Endothelial cell (in vitro differentiated cells): ENCODE measurements at places on chromosomes 4 and X. TPM values are rescaled to one million over a fixed set of nuclear protein-coding genes. Genes with fewer than 3 reads are reported as not detected.

Gene GPR173
- total RNA-seq = 9.4 TPM

Gene REELD1
- 0.26 TPM for total RNA-seq

Gene TMLHE
- 11.6 TPM for total RNA-seq

Gene GC
- 0.23 TPM for total RNA-seq

Gene CCDC149
- 4.0 TPM for total RNA-seq

Gene SOWAHB
- 5.0 TPM for total RNA-seq

- no peak for DNase-seq
Observed at GRCh38 chr4:6811165-6811564, 28.6 kb downstream of the KIAA0232 start.

DNA sequence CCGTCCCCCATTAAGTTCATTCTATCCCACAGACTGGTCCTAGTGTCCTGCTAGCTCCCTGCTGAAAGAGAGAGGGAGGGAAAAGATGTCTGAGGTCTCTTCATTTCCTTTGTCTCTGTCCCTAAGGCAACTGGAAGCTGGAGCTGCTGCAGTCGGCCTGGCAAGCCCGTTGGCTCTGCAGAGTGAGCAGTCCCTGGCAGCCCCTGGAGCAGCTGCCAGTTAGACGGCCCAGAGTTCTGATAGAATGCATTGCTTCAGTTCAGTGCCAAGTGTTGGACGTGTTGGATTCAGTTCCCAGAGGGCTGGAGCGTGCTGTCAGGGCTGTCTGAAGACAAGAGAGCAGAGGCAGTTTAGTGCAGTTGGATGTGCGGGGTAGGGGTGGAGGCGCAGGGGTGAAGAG is 975 bp downstream of the KCNE5 start:
- DNase-seq = no peak

DNA sequence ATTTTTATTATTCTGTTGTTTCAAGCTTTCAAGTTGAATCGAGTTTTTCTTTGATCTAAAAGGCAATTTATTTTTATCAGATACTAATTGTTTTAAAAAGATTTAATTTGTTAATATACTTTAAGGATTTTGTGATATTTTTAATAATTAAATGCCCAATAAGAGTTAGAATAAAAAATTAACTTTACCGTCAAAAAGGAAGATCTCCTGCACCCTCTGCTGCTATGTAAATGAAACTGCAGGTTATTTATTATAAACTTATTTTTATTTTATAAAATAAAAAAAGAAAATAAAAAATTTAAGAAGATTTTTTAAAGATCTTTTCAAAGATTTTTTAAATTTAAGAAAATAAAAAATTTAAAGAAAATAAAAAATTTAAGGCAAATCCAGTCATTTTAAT is 166.1 kb downstream of the CCSER1 start:
- DNase-seq = no peak

Gene FAM47E
- total RNA-seq = 1.1 TPM

DNA sequence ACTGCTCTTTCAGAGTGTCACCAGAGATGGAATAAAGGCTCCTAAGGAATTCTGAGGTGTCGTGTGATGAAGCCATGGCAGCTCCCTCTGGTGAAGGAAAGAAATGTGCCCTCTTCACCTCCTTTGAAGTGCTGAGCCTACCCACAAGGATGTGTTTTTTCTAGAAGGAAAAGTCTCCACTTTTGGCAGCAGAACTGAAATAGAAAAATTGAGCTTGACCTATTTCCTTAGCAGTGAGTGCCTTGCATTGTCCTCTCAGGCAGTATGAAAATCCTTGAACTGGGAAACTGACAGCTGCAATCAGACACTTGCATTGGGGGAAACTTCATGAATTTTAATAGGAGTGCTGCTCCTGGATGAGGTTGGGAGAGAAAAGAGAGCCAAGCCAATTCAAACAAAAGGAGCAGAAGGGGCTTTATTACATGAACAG is 95.2 kb downstream of the DCLK2 start:
- DNase-seq = no peak

DNA sequence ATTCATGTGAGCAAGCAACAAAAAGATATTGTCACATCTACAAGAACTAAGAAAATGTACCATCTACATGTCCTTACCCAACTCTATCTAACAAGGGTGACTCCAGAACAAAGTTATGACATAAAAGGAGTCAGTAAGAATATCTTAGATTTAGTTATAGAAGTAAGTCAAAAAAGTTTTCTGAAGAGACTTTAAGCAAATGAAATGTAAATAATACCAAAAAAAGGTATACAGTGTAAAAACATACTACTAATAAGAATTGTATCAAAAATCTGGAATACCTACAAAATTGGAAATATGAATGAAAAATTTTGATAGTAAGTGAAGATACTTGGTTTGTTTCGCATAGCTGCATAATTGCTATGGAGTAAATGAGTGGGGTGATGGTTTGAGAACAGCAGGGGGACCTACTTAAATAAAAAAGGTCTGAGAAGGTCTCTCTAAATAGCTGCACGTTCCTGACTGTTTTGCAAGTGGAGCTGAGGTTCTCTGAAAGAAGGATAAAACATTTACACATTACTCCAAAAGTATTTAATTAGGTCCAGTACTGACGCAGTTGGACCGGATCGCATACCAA is 51.0 kb upstream of the ENPP6 start:
- DNase-seq = no peak

Gene FUNDC1
- total RNA-seq = 14.2 TPM

Gene HMGN5
- 5.1 TPM for total RNA-seq

- DNase-seq = no peak
Observed at GRCh38 chr4:53100501-53101190, 238.5 kb downstream of the RASL11B start.

GRCh38 chrX:48813644-48814043 is 11.8 kb downstream of the HDAC6 start:
- no peak for DNase-seq

DNA sequence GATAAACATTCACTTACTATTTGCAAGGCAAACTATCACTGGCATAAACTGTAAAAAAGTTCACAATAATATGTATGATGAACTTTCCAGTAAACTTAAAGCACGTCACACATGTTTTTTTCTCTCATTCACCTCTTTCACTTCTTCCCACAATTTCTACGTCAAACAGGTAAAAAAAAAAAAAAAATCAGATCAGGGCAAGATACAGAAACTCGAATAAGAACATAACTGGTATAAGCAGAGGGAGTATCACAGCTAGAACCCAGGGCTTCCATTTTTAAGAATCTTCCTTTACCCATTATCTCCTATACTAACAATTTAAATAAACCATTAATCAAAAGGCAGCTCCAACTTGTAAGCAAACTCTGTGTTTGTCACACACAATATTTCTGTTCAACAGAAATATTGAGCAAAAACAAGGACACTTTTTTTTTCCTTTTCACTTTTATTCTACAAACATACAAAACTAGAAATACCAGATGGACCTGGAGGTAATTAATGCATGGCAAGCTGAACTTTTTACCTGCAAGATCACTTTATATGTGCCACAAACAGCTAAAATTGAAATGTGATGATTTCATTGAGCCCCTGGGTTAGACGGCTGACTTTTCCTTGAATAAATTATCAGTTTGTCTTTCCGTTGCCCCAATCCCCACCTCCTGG is 47.5 kb upstream of the NSUN7 start:
- no peak for DNase-seq

DNA sequence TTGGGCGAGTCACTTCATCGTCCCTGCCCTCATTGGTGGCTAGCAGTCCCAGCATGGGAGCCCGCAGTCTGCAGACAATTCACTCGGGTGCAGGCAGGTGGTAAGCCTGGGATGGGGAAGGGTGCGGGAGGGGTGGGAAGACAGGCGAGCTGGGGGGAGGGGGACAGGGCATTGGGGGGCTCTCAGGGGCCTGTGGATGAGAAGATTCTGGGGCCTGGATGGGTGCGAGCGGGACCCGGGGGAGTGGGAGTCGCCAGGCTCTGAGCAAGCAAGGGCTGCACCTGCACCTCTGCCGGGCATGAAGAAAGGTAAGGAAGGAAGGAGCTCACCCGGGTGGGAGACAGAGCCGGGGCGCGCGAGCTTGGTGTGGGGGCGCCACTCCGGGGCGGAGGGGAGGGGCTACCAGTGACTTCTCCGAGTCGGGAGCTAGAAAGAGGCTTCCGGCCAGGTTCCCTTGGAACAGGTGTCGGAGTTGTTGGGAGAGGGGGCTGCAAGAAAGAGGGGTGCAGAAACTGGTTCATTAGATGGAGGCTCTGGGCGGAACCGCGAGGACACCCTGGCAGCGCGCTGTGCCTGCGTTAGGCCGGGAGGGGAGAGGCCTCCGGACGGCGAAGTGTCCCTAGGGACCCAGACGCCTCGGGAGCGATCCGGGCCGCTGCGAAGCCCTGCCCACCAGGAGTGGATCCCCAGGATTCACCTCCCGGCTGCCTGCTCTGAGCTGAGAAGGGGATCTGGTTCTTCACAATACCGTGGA is 103.4 kb upstream of the PDLIM3 start:
- no peak for DNase-seq

- no peak for DNase-seq
Observed at GRCh38 chrX:132015875-132016274, 7.2 kb upstream of the STK26 start.

Gene SPATA18
- 17.3 TPM for total RNA-seq

GRCh38 chr4:133096972-133097371 is 52.1 kb upstream of the PCDH10 start:
- no peak for DNase-seq

DNA sequence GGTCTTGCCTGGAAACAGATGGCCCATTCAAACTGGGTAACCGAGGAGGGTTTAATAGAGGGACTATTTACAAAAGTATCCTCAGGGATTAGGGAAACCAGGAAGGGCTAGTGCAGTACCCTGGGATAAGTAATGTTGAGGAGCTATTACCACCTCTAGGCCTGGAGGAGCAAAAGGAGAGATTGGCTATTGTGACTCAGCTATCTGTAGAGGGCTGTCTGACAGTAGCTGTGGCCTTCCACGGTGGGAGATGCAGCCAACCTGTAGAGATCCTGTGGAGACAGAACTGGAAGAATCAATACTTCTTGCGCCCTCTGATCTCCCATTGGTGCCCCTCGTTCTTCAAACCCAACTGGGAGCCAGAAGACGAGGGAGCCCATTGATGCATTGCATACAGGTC is 34.1 kb upstream of the RPS6KA3 start:
- DNase-seq = no peak

Gene ANKRD17
- total RNA-seq = 61.8 TPM

- no peak for DNase-seq
Observed at GRCh38 chr4:156710365-156711192, 261.0 kb downstream of the PDGFC start.

Gene AVPR2
- 0.77 TPM for total RNA-seq

DNA sequence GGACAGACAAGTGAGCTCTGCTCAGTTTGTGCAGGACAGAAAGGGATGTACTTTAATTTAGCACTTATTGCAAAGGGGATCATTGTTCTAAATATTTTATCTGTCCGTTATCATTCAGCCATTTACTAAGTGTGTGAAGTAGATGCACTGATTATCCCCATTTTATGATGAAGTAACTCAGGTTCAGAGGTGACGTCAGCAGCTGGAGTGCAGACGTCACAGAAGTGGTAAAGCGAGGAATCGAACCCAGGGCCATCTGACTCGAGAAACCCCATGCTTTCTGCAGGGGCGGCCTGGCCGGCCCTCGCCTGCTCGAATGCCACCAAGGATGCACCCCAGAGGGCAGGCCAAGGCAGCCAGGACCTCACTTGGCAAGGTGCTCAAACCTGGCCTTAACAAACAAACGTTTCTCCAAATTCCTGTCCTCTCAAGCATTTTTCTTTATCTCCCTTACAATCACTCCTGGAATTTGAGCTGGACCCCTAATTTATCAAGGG is 75.0 kb downstream of the DCTD start:
- DNase-seq = no peak

Gene DRD5
- total RNA-seq = not detected

DNA sequence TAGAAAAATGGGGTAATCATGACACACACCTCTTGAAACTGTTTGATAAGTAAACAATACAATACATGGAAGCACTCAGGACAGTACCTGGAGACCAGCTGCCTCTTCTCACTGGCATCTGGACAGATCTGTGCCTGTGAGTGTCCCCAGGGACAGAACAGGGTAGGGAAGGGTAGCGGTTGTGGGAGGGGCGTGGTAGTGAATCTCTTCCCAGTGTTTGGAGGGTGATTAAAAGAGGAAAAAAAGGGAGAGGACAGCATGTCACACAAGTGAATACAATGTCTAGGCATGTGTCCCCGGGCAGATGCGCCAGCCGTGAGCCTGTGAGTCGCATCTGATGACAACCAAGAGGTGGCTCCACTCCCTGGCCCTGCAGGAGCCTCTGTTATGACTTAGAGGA is 138.8 kb upstream of the MSX1 start:
- no peak for DNase-seq

DNA sequence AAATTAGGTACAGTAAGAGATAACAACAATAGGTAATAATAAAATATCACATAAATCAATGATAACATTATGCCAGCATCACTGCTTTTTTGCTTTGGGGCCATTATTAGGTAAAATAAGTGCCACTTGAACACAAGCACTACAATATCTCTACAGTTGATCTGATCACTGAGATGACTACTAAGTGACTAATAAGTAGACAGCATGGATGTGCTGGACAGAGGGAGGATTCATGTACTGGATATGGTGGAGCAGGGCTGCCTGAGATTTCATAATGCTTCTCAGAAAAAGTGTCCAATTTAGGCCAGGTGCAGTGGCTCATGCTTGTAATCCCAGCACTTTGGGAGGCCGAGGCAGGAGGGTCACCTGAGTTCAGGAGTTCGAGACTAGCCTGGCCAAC is 137.8 kb upstream of the IL1RAPL2 start:
- DNase-seq = no peak

DNA sequence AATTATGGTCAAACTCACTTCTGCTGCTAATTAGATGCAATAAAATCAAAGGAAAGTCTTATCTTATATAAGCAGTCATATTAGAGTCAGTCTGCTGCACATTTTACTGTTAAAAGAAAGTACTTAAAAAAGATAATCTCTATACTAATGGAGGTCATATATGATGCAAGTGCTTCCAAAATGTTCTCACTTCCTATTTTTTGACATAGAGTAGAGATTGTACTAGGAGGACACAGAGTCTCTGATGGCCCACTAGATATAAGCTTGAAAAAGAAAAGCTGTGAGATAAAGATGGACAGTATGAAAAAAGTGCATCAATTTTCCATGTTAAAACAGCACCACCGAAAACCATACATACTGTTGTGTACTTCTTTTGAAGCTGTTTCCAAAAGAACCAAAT is 196.9 kb downstream of the KLHL13 start:
- DNase-seq = no peak

Gene SUPT20HL2
- not detected for total RNA-seq
